ENCODE measurements at places on chromosomes 2 and 18. TPM values are rescaled to one million over a fixed set of nuclear protein-coding genes. Genes with fewer than 3 reads are reported as not detected.

GRCh38 chr2:121925466-121925865 lies 170.0 kb downstream of the TSN start:
- H3K4me3 ChIP-seq, result no peak overlapping the region
- H3K4me1 ChIP-seq, result no peaks in the 10 kb centered on the region
- H3K27me3 ChIP-seq, result peaks cover 2% of the 10 kb centered on the region
- H3K27ac ChIP-seq, result no peak overlapping the region
- no peaks in the 10 kb centered on the region for H3K36me3 ChIP-seq

- H3K27me3 ChIP-seq, result peaks cover 39% of the 10 kb centered on the region
- no peaks in the 10 kb centered on the region for H3K36me3 ChIP-seq
- H3K4me1 ChIP-seq, result no peaks in the 10 kb centered on the region
- H3K27ac ChIP-seq, result no peak overlapping the region
- no peak for DNase-seq
- no peak overlapping the region for H3K4me3 ChIP-seq
Observed at GRCh38 chr2:219042157-219042556, 841 bp upstream of the CFAP65 start.

- no peak for DNase-seq
- H3K4me1 ChIP-seq, result no peaks in the 10 kb centered on the region
- no peak overlapping the region for H3K4me3 ChIP-seq
- no peaks in the 10 kb centered on the region for H3K27me3 ChIP-seq
- H3K36me3 ChIP-seq, result no peaks in the 10 kb centered on the region
Observed at GRCh38 chr18:80088823-80089222, 20.2 kb upstream of the ADNP2 start.

GRCh38 chr18:71583252-71583651 lies 960.9 kb downstream of the CBLN2 start:
- H3K27ac ChIP-seq, result no peak overlapping the region
- H3K27me3 ChIP-seq, result no peaks in the 10 kb centered on the region
- H3K36me3 ChIP-seq, result no peaks in the 10 kb centered on the region
- no peaks in the 10 kb centered on the region for H3K4me1 ChIP-seq
- DNase-seq, result peak; percentile 4
- no peak overlapping the region for H3K4me3 ChIP-seq

DNA sequence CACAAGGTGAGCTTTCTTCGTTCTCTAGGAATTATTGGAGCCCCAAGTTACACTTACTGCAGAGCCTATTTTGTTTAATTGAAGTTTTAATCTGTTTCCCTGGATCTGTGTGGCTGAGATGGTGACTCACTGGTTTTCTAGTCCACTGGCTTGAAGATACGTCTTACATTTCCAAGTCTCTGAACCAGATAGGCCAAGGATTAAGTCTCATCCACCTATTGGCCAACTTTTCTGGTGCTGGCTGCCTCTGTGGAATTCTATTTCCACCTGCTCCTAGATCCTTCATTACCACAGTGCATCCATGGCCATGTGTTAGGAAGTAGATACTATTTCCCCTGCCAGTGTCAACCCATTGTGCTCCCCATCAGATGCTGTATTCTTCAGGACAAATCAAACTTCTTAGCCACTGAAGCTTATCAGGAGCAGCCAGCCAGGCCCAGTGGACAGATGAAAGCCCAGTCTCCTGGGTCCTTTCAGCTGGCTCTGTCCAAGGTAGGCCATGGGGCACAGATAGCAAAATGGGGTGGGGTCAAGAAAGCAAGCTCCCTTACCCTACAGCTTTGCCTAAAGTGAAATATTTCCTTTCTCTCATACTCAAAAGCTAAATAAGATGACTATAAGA lies 198.8 kb upstream of the TCF4 start:
- H3K4me3 ChIP-seq, result no peak overlapping the region
- no peak overlapping the region for H3K27ac ChIP-seq
- H3K4me1 ChIP-seq, result peaks cover 18% of the 10 kb centered on the region
- H3K36me3 ChIP-seq, result no peaks in the 10 kb centered on the region
- H3K27me3 ChIP-seq, result no peaks in the 10 kb centered on the region

DNA sequence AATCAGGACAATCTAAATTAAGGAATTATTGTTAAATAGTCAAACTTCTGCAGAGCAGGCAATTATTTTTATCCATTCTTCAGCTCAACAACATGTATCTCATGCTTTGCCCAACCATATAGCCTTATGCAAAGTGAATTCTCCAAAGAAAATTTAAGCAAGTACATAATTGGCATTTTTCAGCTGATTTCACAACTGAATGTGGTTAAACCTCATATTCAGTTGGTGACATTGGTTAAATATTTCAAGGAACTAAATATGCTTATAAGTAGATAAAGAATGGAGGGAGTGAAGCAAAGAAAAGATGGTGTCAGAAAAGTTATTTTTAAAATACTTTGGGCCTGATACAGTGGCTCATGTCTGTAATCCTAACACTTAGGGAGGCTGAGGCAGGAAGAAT lies 816.2 kb downstream of the NRXN1 start:
- no peaks in the 10 kb centered on the region for H3K4me1 ChIP-seq
- H3K27ac ChIP-seq, result no peak overlapping the region
- H3K27me3 ChIP-seq, result no peaks in the 10 kb centered on the region

- H3K4me1 ChIP-seq, result no peaks in the 10 kb centered on the region
- no peak overlapping the region for H3K4me3 ChIP-seq
- H3K36me3 ChIP-seq, result no peaks in the 10 kb centered on the region
- H3K27me3 ChIP-seq, result peaks cover 3% of the 10 kb centered on the region
Observed at GRCh38 chr2:105231232-105231619, 10.3 kb upstream of the GPR45 start.

Gene RAX
- total RNA-seq, result not detected

Gene TDRD15
- not detected for total RNA-seq
